Epithelial cell of proximal tubule (primary cell): ENCODE measurements at places on chromosomes 6 and 20.

DNA sequence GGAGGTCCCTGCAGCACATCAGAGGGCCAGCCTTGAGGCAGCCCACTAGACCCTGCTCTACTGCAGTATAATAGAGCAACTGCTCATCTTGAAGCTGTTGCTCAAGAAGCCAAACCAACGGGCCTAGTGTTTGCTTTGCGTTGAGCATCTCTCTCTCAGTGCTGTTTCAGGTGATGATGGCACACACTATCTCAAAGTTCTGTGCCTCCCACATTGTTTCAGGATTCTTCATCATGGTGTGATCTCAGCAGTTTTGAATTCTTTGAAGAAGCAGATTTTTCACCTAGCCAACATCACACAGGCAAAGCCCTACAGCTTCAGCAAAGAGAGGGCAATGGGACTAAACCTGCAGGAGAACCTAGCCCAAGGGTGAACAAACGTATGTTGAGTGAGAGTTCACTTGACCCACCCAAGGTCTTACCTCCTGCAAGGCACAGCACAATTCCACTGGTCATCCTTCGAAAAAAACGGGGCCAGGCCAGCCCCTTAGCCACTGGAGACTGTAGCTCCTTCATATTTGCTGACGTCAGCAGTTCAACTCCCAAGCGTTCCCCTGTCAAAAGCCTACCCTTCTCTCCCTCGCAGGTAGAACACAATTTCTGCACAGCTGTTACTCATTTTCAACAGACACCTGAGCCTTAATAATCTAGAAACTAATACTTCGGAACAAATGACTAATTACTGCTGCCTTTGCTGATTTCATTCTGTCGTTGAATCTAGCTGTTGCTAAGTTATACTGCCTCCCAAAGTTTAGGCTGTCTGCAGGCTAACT, 15.8 kb downstream of the MYB start:
- DNase-seq = no peak

GRCh38 chr6:163232015-163232523, 182.4 kb upstream of the QKI start:
- DNase-seq = no peak

GRCh38 chr6:101397199-101397598, 3.7 kb downstream of the GRIK2 start:
- DNase-seq = no peak

DNA sequence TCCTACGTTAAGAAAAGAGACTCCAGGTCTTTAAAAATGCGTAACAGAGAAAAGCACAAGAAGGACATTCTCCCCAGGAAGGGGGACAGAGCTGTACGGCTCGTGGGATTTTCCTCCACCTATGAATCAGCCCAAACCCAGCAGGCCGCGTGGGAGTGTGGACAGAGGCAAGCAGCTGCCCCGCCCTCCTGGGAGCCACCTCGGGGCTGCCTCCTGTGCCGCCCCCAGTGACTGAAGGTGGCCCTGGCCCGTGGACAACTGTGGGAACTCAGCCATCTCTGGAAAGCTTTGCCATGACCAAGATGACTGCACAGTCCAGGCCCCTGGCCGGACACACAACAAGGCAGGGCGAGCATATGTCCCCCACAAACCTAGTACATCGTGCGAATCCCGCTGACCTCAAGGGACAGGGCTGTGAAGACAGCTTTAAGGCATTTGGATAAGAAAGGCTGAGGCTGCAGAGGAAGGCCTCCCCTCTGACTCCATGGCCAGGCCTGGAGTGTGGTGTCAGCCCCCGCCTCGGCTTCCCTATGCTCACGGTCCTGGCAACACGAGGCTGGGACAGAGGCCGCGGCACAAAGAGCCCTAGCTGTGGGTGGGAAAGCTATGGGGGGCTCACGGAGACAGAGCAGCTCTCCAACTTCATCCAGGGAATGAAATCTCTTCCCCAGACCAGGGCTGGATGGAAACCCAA, 26.9 kb downstream of the PXDC1 start:
- no peak for DNase-seq

- DNase-seq = peak; percentile 12
These were observed 68.4 kb upstream of the NOX3 start for GRCh38 chr6:155523821-155524651.

GRCh38 chr6:43283905-43284304, 14.2 kb upstream of the SLC22A7 start:
- no peak for DNase-seq

GRCh38 chr6:93196406-93196970, 222.9 kb downstream of the EPHA7 start:
- no peak for DNase-seq

DNA sequence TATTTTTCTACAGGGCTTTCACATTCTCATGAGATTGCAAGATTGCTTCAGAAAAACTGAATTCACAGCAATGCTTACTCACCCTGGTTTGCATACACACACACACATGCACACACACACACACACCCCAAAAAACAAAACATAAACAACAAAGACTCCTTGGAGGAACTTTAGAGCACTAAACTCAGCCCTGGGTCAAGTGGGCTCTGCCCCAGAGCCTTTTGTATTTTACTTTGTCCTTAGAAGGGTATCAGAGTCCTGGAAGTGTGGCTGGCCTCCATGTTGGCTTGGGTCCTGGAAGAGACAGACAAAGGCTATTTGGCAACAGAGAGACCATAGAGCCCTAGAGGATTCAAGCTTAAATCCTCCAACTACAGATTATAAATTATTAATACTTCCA, 8.0 kb upstream of the CST9 start:
- no peak for DNase-seq

DNA sequence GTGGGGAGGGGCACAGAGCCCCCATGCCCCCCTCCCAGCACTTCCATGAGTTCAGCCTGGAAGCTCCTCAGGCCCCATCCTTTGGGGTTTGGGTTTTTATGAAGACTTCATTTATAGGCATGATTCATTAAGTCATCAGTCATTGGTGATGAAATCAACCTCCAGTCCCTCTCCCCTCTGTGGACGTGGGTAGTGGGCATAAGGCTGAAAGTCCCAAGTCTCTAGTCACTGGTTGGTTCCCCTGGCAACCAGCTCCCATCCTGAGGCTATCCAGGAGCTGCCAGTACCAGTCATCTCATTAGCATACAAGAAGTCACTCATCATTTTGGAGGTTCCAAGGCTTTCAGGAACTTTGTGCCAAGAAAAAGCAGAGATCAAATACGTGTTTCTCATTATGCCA, 9.2 kb downstream of the TGM3 start:
- DNase-seq = no peak

GRCh38 chr6:64270083-64270482, 634.5 kb downstream of the PHF3 start:
- DNase-seq = no peak

GRCh38 chr6:17280138-17280537, 1.0 kb upstream of the RBM24 start:
- DNase-seq = no peak

DNA sequence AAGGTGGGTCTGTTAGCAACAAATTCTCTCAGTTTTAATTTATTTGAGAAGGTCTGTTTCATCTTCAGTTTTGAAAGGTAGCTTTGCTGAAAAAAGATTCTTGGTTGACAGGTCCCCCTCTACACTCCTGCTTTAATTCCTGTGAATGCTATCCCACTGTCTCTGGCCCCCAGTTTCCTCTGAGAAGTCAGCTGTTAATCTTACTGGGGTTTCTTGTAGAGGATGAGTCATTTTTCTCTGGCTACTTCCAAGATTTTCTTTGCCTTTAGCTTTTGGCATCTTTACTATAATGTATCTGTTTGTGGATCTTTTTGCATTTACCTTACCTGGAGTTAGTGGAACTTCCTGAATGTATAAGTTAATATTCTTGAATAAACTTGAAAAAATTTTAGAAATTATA, 122.7 kb downstream of the MMS22L start:
- no peak for DNase-seq

DNA sequence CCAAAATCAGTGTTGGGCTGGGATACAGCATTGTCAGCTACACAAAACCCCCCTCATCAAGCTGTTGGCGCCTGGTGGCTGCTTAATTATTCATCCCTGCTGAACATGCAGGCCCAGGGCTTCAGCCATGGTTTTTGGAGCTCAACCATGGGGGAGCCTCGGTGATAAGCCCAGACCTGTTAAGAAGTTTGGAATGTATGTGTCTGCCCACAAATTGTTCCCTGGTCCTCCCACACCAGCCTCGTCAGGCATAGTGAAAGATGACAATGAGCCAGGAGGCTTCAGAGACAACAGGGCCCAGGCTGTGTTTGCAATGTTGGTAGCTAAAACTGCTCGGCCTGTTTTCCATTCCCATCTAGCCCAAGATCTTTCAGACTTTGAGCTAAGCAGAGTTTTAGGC, 34.8 kb upstream of the SIRPA start:
- no peak for DNase-seq

DNA sequence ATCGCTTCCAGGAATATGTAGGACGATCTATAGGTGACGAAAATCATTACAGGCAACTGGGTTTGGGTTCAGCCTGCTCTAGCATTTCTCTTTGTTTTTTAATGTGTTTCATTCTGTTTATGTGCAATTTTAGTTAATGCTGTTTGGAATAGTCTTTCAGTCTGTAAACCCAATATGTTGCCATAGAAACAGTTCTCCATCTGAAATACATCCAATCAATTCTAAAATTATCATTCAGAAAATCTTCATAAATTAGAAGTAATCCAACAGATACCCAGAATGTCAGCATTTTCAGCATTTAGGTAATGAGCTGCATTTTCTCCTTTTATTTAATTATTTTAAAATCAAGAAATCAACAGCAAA, 34.8 kb upstream of the COL9A1 start:
- no peak for DNase-seq

DNA sequence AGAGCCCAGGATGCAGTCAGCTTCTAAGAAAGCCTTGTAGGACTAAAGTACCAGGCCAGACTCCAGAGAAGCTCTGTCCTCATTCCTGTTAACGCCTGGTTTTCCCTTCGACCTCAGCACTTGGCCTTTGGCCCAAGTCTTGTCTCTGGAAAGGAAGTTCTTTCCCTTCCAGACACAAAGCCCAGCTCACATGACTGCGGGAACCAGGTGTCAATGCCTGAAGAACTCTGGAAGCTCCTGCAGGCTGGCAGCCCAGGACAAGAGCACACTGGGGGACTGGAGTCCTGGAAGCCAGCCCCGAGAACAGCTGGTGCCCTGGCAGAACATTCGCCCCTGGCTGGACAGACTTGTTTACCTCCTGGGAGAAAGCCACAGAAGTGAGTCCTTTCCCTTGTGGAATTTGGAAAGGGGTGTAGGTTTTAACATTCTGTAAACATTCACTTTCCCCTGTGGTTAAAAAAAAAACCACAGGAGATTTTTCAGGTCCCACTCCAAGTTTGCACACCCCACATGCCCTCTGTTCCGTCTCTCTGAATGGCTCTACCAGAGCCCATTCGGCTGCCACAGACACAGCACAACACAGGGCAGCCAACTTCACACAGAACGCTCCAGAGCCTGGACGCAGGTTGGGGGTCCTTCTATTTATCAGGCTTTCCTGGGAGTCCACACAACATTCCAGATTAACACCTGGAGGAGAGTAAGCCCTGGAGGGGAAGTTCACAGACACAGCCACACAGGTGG, 18.1 kb downstream of the ACSS1 start:
- no peak for DNase-seq

DNA sequence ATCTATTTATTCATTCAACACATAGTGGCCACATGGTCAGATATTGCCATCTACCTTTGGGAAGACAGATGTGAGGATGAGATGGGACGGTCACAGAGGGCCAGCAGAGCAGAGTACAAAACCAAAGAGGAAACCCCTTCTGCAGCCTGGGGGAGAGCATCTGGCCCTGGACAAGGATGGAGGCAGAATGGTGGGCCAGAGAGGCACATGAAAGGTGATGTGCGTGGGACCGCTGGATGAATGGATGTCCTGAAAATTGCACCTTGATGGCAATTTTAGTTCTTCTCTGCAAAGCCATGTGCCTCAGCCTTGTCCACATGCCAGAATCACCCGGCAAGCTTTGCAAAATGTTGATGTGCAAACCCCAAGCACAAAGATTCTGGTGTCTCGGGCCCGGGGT, 77.4 kb upstream of the CD93 start:
- no peak for DNase-seq

- no peak for DNase-seq
These were observed 459.7 kb upstream of the HTR1E start for GRCh38 chr6:86477500-86478148.

- no peak for DNase-seq
These were observed 44.8 kb downstream of the TXNDC5 start for GRCh38 chr6:7865781-7866180.

DNA sequence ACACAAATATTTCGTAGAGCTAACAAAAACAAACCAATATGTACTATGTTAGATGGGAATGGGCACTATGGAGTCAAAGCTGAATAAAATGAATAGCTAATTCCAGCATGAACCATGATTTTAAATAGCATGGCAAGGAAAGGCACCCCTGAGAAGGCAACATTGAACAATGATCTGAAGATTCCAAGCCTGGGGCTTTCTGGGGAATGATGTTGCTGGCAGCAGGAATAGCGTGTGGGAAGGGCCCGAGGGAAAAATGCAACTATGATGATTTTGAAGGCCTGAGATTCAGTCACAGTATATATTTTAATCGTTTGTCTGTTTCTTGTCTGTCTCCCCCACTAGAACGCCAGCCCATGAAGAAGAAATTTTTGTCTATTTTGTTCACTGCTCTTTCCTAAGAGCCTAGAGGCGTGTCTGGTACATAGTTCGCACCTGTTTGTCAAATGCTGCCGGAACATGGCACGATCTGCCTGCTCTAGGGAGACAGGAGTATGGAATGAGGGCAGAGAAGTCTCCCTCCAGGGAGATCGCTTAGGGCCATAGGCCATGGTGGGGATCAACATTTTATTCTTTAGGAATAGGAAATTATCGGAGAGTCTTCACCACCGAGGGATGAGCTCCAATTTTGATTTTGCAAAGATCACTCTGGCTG, 84.8 kb upstream of the EYA2 start:
- DNase-seq = no peak

GRCh38 chr6:6180684-6181083, 139.8 kb downstream of the F13A1 start:
- no peak for DNase-seq

GRCh38 chr6:98605705-98606104, 228.7 kb upstream of the POU3F2 start:
- DNase-seq = no peak

- DNase-seq = no peak
These were observed 16.6 kb downstream of the ERGIC3 start for GRCh38 chr20:35558451-35558850.

GRCh38 chr20:60453388-60454246, 495.4 kb downstream of the CDH26 start:
- no peak for DNase-seq

DNA sequence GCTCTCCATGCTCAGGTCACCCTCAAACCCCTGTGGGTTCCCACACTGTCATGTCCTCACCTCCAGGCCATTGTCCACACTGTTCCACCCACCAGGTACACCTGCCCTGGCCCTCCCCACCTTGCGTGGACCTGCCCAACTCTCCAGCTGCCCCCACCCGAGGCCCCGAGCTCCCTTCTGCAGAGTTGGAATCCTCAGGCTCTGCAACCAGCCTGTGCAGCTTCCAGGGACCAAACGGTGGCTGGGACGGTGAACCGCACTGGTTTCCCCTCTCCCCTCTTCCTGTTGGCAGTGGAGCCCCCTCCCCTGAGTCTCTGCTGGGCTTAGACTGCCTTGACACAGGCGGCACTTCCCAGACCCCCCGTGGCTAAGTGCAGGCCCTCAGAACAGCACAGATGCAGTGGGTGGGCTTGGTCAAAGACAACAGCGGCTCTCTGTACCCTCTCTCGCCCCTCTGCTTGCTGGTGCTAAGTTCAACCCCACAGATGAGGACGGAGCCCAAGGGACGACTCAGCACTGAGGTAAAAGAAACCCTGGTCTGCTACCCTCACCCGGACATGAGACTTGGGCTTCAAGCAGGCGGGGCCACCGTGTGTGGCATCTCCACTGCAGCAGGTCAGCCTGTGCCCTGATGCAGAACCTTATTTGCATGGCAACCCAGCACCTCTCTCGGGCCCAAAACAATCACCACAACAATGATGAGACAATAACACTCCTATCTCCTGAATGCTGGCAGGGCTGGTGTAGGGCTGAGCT, 11.0 kb downstream of the ZBP1 start:
- DNase-seq = no peak
